ENCODE measurements at places on chromosomes 3 and 15.

- no peak for DNase-seq
Observed at GRCh38 chr3:101925564-101925963, 76.2 kb downstream of the NFKBIZ start.

- no peak for DNase-seq
Observed at GRCh38 chr15:29035336-29036285, 149.8 kb downstream of the APBA2 start.

GRCh38 chr3:30894521-30895251 is at the start of gene GADL1:
Gene GADL1, minus strand, starts transcription at chr3:30894661. Its CDS starts 47 bp downstream, at chr3:30894614.
- no peak for DNase-seq

DNA sequence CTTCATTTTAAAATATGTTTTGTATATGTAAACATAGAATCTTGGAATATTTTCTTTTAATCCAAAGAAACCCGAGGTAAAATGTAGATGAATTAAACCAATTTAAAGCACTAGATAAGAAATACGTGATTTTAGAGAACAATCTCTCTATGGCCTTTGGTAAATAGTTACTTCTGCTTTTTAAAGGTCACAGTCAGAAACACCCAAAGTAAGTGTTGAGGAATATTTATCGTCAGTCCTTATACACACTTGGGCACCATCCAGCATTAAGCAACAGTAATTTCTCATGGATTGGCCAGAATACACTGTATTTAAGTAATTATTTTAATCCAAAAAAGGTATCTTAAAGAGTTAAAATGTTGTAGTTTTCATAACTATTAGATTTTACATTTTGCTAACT is 713.2 kb downstream of the NLGN1 start:
- no peak for DNase-seq

DNA sequence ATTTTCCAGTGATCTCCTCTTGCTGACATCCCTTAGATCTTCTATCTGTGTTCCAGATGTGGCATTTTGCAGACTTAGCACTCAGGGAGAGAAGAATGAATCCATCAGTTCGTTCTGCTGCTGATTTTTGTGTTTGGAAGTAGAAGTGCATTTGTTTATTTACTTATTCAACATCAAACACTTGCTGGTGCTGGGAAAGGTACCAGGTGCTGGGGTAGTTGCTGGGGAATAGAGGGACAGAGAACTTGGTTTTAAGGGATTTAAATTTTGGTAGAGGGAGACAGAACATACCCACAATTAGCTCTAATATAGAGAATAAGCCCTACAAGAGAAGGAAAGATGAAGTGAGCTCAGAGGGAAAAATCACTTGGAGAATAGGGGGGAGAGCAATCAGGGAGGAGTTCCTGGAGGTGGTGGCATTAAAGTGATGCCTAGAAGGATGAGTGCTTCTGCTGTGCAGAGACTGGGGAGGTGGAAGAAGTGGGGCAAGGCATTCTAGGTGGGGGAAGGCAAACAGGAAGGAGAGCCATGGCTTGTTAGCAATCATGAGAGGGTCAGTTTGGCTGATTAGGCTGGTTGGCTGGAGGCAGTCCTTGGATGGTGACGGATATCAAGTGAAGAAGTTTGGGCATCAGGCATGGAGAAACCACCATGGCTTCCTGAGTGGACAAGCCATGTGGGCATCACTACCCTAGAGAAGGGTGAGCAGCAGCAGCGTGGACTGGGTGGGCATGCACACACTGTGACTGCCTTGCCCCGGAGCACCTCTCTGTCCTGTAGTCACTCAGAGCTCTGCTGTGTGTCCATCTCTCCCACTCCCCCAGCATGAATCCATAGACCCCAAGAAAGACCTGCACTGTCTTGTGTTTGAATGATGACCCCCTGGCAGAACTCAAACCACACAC is 197.3 kb downstream of the OPA1 start:
- no peak for DNase-seq

- DNase-seq = no peak
Observed at GRCh38 chr15:31752065-31752762, 278.1 kb upstream of the CHRNA7 start.

DNA sequence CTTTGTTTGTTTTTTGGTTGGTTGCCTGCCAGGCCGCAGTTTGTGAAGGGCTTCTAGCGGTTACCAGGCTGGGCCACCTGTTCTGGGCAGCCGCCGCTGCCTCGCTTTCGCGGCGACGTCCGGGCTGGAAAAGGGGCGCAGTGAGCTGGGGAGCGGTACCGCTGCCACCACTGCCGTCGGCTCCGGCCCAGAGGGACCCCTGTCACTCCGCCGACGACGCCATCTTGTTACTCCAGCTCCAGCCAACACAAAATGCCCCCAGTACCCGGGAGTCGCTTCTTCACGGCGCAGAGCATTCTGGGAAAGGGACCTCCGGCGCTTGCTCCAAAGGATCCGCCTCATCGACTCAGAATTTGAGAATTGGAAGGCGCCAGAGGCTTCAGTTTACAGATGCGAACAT is 238.8 kb downstream of the CDIN1 start:
- no peak for DNase-seq

DNA sequence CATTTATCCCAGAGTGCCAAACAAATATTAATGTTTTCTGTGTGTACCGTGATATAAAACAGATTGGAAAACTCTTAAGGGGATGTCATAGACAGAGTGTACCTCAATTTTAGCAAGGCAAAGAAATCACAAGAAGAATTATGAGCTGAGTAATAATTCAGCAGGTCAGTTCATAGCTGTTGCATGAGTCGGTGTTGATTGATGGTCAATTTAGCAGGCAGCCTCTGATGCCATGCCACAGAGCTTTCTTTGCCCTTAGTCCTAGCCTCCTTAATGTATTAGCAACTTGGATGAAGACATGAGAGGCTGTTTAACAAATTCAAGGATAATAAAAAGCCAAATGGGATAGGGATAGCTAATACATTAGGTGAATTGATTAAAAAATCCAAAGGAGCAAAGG is 6.8 kb downstream of the SLC35A5 start:
- DNase-seq = no peak

DNA sequence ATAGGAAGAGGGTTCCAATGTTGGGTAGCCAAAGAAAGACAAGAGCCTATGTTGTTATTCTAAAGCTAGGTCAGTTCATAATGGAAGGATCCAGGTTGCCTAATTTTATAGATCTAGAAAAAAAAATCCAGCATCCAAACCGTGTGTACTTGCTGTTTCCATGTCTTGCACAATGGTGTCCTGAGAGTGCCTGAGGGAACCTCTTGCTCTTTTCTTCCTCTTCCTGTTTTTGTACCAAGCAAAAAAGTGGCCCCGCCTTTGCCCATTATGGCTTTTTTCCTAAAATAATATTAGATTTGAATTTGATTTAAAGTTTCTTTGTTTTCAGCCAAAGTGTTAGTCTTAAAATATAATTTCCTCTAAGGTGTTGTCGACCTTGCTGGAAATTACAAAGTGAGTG is 224.4 kb downstream of the RYR3 start:
- no peak for DNase-seq
